ENCODE measurements at places on chromosomes 2 and 18. TPM values are rescaled to one million over a fixed set of nuclear protein-coding genes. Genes with fewer than 3 reads are reported as not detected.
A peak's percentile ranks its signal among the peaks of the same experiment; 100 is the strongest.

- H3K27ac ChIP-seq: no peak overlapping the region
- no peaks in the 10 kb centered on the region for H3K4me1 ChIP-seq
- H3K27me3 ChIP-seq: no peaks in the 10 kb centered on the region
- DNase-seq: no peak
- H3K4me3 ChIP-seq: no peak overlapping the region
- H3K36me3 ChIP-seq: no peaks in the 10 kb centered on the region
Observed at GRCh38 chr18:48575658-48576456, 37.0 kb downstream of the CTIF start.

Gene UGT1A8
- not detected for polyA plus RNA-seq

Gene LYG1
- polyA plus RNA-seq: not detected

- peaks cover 35% of the 10 kb centered on the region for H3K4me1 ChIP-seq
- H3K36me3 ChIP-seq: peaks cover 15% of the 10 kb centered on the region
- peak overlapping the region; percentile 28 for H3K27ac ChIP-seq
- H3K4me3 ChIP-seq: no peak overlapping the region
- DNase-seq: no peak
Observed at GRCh38 chr2:197182668-197183067, 127.9 kb downstream of the ANKRD44 start.

DNA sequence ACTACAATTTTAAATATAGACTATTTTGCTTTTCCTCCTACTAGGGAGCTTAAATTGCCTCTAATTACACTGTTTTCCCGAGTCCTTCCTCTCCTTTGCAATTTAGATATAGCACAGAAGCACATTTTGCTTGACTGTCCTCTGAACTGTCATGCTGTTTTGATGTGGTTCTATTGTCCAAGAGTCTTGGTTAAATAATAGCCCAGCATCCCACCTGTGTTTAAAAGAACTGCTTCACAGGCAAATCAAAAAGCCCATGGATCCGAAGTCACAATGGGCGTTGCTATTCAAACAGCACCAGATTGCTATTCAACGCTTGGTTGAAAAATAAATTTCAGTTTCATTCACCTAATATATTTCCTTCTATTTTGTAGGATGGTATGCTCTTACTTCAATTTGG is 22.3 kb upstream of the ACTR3 start:
- no peak for DNase-seq
- H3K27me3 ChIP-seq: no peaks in the 10 kb centered on the region
- H3K27ac ChIP-seq: no peak overlapping the region
- H3K4me3 ChIP-seq: no peak overlapping the region
- H3K4me1 ChIP-seq: no peaks in the 10 kb centered on the region

GRCh38 chr18:36843199-36843598 is 14.3 kb downstream of the KIAA1328 start:
- H3K27me3 ChIP-seq: no peaks in the 10 kb centered on the region
- H3K4me3 ChIP-seq: no peak overlapping the region
- no peaks in the 10 kb centered on the region for H3K36me3 ChIP-seq
- H3K27ac ChIP-seq: no peak overlapping the region
- H3K4me1 ChIP-seq: no peaks in the 10 kb centered on the region
- no peak for DNase-seq

DNA sequence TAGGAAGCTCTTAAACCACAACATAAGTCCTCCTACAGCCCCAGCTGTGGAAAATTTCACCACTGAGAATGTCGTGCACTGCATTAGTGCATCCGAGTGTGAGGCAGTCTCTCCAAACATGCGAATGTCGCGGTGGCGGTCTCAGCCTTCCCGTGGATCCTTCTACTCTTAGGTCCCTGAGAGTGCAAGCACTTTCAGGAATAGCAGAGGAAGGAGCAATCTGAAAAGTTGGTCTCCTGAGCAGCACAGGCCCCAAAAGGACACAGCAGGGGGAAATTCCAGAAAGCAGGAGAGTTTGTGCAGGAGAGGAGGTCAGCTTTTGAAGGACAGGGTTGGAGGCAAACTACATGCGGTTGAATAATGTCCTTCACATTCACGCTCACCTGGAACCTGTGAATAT is 440.5 kb upstream of the SMIM21 start:
- no peaks in the 10 kb centered on the region for H3K4me1 ChIP-seq
- no peaks in the 10 kb centered on the region for H3K36me3 ChIP-seq
- H3K4me3 ChIP-seq: no peak overlapping the region
- no peaks in the 10 kb centered on the region for H3K27me3 ChIP-seq
- H3K27ac ChIP-seq: no peak overlapping the region
- no peak for DNase-seq

Measured in naive thymus-derived CD4-positive, alpha-beta T cell (primary cell).